ENCODE measurements at places on chromosomes 5 and 9.

- DNase-seq = no peak
Observed at GRCh38 chr9:131657037-131657377, 82.9 kb downstream of the RAPGEF1 start.

DNA sequence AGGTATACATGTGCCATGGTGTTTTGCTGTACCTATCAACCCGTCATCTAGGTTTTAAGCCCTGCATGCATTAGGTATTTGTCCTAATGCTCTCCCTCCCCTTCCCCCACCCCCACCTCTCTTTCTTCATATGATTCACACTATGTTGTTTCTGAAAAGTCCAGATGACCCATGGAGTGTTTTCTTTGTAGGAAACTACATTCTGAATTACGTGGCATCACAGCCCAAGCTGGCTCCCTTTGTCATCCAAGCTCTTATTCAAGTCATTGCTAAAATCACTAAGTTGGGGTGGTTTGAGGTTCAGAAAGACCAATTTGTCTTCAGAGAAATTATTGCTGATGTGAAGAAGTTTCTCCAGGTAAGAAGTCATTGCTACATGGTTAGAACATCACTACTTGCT is 30.4 kb downstream of the RANBP17 start:
- DNase-seq = peak; percentile 32

GRCh38 chr9:127395497-127396252 is 1.3 kb upstream of the SLC2A8 start:
- DNase-seq = no peak

GRCh38 chr5:178304016-178304415 is 71.4 kb upstream of the PHYKPL start:
- DNase-seq = no peak

DNA sequence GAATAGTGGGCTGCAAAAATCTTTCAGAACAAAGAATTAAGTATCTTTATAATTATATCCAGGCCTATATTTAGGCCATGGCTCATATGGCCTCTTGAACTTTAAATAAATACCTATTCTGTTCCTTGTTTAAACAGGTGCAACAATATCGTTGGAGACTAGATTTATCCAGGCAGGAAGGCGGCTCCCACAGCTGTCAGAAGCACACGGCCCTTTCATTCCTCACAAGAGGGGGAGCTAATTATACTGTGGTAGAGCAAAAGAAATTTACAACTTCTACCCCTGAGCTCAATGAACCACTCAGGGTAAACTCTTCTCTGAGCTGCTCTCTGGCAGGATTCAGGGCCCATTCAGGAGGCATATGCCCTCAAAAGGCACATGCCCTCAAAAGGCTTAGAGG is 31.3 kb downstream of the TMEM174 start:
- no peak for DNase-seq

DNA sequence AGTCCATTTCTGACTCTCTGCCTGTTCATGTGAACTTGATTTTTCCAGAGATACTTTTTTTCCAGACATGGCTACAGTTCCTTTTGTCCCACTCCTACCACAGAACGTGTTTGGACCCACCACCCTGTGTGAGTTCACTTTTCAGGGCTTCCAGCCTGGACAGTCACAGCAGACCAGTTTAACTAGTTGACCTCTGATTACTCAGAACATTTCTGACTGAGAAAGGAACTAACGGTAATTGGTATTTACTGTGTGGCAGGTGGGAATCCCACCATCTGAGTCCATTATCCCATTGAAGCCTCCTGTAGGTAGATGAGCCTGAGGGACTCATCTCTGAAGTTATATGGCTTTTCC is 210.1 kb downstream of the GOLPH3 start:
- DNase-seq = no peak

DNA sequence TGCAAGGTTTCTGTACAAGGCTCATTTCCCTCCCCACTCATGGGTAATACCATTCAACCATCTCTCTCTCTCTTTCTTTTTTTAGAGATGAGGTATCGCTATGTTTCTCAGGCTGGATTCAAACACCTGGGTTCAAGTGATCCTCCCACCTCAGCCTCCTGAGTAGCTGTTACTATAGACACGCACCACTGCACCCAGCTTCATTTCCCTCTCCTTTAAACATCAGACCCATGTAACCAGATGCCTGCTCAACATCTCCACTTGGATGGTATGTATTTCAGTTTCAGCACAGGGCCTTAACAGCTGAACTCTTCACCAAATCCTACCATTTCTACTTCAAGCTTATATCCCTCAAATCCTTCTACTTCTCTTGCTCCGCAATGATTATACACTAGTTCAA is 117.4 kb downstream of the SSBP2 start:
- no peak for DNase-seq

- no peak for DNase-seq
Observed at GRCh38 chr5:154049636-154050035, 10.9 kb downstream of the MFAP3 start.

DNA sequence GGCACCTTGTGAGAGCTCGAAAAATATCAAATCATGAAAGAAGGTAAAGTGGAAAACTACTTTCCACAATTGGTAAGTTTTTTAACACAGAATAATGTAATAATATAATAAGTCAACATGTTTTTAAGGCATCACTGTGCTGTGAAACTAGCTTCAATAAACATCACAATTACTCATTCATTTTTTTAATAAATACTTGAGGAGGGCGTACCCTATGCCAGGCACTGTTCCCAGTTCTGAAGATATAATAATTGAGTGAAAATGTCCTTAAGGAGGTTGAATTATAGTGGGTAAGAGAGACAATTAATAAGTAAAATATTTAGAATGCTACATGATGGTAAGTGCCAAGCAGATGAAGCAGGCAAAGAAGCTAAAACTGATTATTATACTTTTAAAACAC is 381.4 kb downstream of the ELAVL2 start:
- DNase-seq = no peak

GRCh38 chr9:74303945-74304344 is 193.2 kb upstream of the RORB start:
- no peak for DNase-seq

DNA sequence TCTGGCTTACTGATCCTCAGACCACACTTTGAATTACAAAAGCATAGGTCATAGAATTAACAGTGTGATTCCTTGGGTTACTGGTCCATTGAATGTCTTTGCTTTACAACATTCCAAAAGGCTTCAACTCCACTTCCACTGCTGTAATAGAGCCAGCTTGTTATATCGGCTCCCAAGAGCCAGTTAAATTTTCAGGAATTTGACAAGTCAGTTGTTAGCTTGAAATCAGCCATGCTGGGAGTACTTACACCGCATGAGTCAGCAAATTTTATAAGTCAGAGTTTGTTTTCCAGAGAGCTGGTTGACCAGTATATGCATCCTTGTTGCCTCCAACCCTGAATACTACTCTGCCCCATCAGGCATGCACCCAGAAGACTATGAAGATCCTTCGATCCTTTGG is 73.1 kb downstream of the FOXB2 start:
- no peak for DNase-seq

GRCh38 chr5:148395031-148395430 is 11.3 kb downstream of the FBXO38 start:
- no peak for DNase-seq

- no peak for DNase-seq
Observed at GRCh38 chr5:60274747-60275146, 381.2 kb upstream of the PDE4D start.

DNA sequence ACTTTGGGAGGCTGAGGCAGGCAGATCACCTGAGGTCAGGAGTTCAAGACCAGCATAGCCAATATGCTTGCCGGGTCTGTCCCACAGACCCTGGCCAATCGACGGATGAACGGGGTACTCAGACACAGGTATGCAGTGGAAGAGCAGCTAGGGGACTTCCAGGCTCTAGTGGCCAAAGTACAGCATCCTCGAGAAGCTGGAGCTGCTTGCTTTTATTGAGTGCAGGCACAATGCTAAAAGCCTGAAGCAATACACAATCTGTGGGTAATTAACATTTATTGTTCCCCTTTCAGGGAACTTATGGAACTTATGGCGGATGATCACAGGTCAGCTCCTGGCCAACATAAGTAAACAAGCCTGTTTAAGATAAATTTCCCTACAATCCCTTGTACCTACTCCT is 32.8 kb upstream of the SEMA4D start:
- no peak for DNase-seq

- peak; percentile 23 for DNase-seq
Observed at GRCh38 chr9:17063535-17064135, 71.2 kb upstream of the CNTLN start.

- no peak for DNase-seq
Observed at GRCh38 chr5:176389135-176390123, 878 bp downstream of the HIGD2A start.

- DNase-seq = no peak
Observed at GRCh38 chr5:170353961-170354360, 35.2 kb downstream of the KCNMB1 start.

DNA sequence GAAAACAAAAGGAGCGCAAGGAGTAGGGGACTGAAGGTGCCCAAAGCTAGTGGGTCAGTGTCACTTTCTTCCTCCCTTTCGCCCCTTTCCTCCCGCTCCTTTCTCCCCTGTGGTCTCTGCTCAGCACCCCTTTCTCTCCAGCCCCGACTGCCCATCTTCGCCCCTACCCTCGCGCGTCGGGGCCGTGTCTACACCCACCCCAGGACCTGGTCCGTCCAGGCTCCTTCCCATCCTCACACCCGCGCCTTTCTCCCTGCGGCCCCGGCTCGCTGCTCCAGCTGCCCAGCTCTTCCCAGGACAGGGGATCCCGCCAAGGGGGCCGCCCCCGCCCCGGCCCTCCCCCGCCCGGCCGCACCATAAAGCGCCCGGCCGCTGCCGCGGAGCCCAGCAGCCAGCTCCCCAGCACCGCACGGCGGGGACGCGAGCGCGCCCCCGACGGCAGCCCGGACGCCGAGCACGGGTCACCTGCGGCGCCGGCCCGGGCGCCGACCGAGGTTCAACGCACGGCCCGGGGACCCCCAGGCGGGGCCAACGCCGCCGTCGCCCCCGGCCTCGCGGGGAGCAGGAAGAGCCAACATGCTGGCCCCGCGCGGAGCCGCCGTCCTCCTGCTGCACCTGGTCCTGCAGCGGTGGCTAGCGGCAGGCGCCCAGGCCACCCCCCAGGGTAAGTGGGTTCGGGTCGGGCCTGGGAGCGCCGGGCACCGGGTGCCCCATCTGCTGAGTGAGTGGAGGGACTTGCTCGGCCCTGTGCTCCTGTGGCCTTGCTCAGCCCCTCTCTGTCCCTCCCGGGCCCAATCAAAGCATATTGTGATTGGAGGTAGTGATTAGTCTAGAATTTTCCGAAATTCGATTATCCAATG is at the start of gene THBS4:
Gene THBS4, plus strand, starts transcription at position 387 of the 860 bp plus-strand sequence. Its CDS starts 190 bp downstream, at position 577.
- DNase-seq = no peak

DNA sequence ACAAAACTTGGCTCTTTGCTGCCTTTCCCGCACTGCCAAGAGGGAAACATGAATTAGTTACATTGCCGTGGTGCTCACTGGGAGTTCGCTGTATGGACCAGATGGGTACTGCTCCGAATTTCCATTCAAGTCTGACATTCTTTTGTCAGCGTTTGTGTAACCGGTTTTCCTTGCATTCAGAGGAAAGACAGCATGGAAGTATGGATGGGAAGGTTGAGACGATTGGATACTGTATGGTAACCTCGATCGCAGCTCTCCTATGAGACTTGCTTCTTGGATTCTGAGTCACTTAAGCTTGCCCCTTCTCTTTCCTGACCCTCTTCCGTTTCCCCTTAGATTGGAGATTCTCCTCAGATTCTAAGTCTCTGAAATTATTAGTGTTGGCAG is 625 bp upstream of the UBLCP1 start:
- DNase-seq = no peak

- peak; percentile 97 for DNase-seq
Observed at GRCh38 chr5:141557681-141558136, 61.1 kb downstream of the DIAPH1 start.

DNA sequence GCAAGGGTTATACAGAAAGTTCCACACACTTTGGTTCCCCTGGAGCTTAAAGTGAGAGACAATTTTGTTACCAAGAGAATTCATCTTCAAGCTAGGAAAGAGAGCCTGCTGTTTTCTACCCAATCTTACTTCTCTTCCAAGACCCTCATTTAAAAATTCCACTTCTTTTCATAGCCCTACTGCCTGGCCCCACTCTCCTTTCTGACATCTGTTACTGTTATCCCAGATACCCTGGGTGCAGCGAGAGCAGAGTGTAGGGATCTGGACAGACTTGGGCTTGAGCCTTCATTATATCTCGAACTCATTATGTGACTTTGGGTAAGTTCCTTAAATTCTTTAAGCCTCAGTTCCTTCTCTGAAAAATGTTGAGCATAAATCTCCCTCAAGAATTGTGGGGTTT is 263.1 kb downstream of the ASTN2 start:
- no peak for DNase-seq

DNA sequence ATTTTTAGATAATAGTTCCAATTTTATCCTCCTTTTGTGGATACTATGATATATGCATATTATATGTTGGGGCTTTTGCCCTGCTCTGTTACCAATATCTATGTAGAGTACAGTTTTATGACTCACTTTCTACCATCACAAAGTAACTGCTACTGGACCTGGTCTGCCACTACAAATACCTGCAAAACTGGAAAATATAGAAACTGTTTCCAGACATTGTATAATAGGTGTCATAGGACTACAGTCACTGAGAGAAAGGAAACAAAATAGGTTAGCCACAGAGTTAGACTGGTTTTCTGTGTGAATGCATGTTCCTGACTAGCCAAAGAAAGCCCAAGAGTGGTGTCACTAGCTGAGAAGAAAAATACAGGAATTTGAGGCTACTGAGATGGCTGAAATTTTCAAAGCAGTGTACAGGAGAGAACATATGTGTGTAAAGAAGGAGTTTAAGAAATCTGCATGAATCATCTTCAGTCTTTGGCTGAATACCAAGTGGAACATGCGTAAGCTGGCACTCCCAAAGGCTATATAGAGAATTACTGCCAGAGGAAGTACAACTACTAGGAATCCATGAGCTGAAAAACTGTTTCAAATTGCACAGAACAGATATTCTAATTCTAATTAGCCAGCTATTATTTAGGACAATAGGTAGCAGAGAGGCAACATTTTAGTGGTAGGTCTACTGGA is 29.0 kb upstream of the FAM174A start:
- DNase-seq = peak; percentile 46

GRCh38 chr5:32851559-32852173 is 140.5 kb downstream of the NPR3 start:
- no peak for DNase-seq

DNA sequence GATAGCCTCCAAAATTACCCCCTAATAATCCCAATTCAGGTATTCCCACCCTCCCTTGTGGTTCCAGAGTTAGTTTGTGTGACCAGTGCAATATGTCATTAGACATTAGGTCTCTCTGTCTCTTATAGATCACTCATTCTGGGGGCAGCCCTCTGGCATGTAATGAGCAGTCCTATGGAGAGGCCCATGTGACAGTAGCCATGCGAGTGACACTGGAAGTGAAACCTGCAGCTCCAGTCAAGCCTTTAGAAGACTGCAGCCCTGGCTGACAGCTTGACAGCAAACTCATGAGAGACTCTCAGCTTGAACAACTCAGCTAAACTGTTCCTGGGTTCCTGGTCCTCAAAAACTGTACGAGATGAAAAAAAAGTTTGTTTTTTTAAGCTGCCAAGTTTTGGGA is 54.0 kb upstream of the HSPB3 start:
- no peak for DNase-seq

All from AG04450 (cell line).